ENCODE measurements at places on chromosomes 1 and 21. TPM values are rescaled to one million over a fixed set of nuclear protein-coding genes. Genes with fewer than 3 reads are reported as not detected.

TMEM52 gene
- total RNA-seq, result not detected

TMEM183A gene
- 41.7 TPM for total RNA-seq

WDR4 gene
- 18.5 TPM for total RNA-seq

TNFRSF9 gene
- total RNA-seq, result 1.2 TPM

OVAAL gene
- 0.96 TPM for total RNA-seq

CAMTA1 gene
- total RNA-seq, result 29.6 TPM

SELL gene
- 3.1 TPM for total RNA-seq

TMEM200B gene
- total RNA-seq, result 14.0 TPM

OR2L5 gene
- total RNA-seq, result 3.4 TPM

S100B gene
- not detected for total RNA-seq

ELAPOR1 gene
- total RNA-seq, result 1.9 TPM

DNA sequence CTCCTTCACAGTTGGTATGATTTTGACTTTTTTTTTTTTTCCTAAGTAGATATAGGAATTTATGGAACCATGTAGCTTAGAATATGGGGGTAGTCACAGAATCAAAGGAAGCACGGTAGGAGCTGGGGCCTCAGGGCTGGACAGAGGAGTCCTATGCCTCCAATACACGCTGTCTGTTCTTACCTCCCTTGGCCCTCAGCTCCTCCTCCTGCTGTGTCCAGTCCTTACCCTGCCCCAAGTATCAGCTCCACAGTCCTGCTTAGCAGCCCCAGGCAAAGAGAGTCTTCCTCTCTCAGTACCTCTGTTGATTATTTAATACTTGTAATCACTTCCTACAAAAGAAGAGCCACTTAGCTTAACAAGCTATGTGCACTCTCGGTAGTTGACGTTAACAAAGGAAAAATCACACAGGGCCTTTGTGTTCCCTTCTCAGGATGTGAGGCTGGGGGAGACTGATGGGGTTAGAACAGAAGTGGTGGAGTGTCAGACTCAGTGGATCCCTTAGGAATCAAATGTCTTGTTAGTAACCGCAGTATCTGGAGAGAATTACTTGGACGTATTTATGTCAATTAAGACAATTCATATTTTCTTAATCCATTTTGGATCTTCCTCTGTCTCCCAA, 292.3 kb downstream of the HHAT start:
- no peak for DNase-seq

GRCh38 chr1:157785248-157785647, 8.3 kb upstream of the FCRL2 start:
- peak; percentile 2 for DNase-seq

GRCh38 chr21:45827881-45828579, 153.5 kb upstream of the COL6A1 start:
- no peak for DNase-seq

GRCh38 chr1:206472024-206472423, 1.7 kb downstream of the IKBKE start:
- DNase-seq, result no peak

- peak; percentile 53 for DNase-seq
Measured at GRCh38 chr1:166884040-166884642, 8.1 kb upstream of the TADA1 start.

- no peak for DNase-seq
Measured at GRCh38 chr21:43926196-43926595, 61.2 kb downstream of the AGPAT3 start.

DNA sequence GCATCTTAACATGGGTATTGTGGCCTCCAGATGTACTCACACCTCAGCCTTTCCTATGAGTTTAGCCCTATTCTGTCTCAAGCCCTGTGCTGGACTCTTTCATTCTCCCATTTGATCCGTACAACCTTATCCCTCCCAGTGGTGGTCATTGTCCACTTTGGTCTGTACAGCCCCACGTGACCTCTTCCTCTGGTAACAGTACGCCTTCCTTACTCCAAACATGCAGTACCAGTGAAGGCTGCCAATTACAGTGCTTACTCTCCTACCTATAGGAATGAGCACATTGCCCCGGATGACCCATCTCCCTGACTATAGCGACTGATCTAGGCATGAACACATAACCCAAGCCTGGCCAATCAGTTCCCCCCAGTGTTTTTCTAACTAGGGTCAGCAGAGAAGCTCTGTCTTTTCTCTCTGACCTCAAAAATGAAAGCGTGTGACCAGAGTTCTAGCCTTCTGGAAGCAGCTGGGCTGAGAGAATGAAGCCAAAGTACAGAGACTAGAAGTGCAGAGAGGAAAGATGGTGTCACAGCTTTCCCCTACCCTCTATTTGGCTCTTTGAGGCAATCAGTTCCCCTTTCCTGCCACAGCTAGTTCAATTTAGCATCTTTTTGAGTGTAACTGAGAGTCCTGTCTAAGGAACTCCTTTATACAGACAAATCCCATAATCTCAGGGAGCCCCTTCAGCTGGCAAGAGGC, 9.9 kb upstream of the QSOX1 start:
- no peak for DNase-seq

- no peak for DNase-seq
Measured at GRCh38 chr1:205450448-205450847, 5.4 kb downstream of the BLACAT1 start.

DNA sequence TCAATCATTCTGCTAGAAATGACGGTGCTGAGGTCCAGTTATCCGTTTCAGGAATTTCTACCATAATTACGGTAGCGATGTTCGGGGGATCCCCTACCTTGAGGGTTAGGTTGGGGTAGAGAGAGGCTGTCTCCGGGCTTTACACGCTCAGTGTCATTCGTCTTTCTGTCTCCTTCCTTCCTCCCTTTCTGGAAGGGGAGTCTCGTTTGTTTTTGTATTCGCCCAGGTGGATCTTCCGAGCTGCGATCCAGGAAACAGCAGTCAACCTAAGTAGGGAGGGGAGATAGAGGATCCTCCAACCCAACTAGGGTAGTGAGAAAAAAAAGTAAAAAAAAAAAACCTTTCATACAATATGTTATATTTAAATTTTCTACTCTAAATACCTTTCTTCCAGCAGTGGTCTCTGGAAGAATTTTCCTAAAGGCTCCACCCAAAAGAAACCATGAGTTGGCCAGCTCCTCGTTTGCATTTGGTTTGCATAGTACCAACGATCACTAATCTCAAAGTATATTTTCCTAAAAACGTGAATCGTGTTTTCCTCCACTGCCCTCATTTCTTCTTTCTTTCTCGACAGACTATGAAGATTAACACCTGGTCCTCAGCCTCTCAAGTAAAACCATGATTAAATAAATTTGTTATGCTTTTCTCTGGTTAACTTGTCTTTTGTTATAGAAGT, 611 bp upstream of the PIK3C2B start:
- DNase-seq, result no peak

DNA sequence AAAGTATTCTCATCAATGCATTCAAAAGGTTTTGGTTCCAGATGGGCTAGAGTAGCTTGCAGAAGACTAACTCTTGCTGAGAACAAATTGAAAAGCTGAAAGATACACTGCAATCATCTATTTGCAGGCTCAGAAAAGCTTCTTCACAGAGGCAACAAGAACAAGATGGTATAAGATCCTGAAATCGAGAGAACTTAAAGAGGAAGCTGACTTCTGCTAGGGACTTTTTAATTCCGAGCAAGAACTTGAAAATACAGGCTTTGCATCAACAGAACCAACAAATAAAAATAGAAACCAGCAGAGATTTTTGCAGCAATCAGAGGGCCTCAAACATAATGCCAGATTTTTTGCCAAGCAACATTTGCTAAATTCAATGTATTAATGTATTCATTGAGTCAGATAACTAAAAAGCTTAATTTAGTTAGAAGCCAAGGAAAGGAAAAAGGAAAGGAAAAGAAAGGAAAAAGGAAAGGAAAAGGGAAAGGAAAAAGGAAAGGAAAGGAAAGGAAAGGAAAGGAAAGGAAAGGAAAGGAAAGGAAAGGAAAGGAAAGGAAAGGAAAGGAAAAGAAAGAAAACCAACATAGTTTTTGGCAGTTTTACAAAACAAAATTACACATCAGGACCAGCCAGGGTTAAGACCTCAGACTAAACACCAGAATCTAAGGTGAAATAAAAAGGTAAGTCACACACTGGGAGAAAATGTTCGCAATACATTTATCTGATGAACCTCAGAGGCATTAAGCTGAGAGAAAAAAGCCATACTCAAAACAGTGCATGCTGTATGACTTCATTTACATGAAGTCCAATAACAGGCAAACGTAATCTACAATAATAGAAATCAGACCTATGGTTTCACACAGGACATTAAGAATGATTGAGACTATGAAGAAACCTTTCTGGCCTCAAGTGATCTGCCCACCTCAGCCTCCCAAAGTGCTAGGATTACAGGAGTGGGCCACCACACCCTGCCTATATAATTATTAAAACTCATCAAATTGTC, 42.6 kb downstream of the FAF1 start:
- DNase-seq, result no peak

GRCh38 chr1:98222706-98223105, 301.9 kb upstream of the DPYD start:
- no peak for DNase-seq

DNA sequence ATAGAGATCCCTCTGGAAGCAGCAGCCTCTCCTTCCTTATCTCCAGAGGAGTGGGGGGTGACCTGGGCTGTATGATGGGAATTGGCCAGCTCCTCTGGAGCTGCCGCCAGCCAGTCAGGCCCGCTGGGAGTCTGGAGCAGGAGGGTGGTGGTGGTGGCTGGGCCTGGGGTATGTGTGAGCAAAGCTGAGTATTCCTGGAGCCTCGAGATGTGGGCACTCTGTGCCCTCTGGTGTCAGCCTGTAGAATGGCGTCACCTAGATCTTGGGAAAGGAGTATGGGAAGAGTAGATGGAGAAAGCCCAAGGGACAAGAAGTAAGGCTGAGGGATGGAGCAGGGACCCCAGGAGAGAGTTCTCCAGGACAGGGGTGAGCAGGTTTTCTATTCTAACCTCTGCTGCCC, 16.0 kb downstream of the VANGL2 start:
- DNase-seq, result peak; percentile 25

DNA sequence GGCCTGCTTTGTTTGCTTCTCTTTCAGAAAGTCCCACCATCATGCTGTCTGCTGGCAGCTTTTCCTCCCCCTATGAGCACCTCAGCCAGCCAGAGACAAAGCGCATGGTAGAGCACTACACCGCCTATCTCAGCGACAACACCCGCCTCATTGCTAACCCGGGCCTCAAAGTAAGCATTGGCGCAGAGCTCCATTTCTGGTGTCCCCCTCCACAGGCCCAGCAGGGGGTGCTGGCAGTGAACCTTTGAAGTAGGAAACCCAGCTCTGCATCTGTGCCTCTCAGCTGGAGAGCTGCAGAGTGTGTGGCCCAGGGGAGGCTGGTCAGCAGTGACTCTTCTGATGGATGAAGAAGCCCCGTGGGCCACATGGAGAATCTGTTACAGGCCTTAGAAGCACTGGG, 81.2 kb upstream of the RAVER2 start:
- no peak for DNase-seq

DNA sequence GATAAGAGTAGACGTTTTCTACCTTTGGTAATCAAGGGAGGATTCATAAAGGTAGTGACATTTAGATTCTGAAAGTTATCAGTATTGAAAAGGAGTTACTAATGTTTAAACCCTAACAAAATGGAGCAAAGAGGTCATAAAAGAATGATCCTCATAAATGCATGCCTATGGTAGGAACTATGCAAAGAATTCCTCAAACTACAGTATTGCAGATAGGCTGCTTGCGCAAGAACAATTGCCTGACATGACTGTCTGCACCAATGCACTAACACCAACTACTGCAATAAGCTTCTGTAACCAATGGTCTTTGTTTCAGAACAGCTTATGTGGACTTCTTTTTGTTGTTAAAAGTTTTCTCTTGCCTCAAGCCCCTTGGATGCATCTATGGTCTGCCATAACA, 597.3 kb upstream of the ADGRL4 start:
- peak; percentile 27 for DNase-seq

GRCh38 chr21:36386031-36386642, 945 bp downstream of the CHAF1B start:
- no peak for DNase-seq

DNA sequence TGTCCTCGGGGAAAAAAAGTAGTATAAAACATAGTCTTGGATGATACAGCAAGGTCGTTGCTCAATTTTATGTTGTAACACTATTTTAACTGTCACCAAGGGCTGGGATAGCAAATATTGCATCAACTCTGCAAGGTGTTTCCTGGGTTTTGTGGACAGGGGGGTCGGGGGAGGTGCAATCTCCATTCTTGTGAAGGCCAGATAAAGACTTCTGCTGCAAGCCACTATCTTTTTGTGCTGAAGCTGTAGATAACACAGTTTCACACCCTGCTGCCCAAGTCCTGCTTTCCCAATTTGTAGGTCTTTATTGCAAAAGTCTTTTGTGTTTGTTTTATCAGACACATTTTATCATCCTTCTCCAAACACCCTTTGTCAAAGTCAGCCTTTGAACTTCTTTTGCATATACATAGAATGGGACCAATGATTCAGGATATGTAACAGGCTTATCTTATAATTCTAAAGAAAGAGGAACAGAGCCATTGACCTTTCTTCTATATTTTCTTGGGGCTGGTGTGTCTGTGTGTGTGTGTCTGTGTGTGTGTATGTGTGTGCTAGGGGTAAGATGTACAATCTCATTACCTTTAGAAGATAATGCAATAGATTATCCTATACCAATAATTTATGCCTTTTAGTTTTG, 140.6 kb downstream of the RUNX1 start:
- no peak for DNase-seq

DNA sequence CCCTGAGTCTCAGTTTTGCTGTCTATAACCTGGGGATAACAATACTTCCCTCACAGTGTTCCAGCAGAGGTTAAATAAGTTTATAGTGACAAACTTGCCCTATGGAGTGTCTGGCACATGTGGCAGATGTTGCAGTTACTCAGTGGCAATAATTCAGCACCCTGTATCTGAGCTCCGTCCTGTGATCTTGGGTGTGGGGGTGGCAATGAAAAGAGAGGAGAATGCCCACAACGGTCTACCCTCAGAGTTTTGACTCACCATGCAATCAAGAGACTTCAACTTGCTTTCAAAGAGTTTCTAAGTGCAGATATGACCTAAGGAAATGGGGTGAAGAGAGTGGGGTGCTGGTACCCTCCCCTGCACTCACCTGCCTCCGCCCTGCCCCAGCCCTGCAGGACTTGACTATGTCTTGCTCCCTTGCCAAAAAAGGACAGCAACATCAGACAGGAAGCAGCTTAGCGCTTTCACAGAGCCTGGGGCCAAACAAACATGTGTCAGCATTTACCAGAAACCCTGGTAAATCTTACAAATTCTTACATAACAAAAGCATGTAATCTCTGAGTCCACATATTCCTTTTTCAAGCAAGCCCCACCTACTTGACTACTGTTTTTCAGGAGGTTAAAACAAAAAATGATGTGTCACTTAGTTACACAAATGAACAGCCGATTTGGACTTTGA, 185.1 kb upstream of the CAMK1G start:
- DNase-seq, result peak; percentile 87

- peak; percentile 72 for DNase-seq
Measured at GRCh38 chr1:203944651-203945404, 83.4 kb downstream of the SNRPE start.

DNA sequence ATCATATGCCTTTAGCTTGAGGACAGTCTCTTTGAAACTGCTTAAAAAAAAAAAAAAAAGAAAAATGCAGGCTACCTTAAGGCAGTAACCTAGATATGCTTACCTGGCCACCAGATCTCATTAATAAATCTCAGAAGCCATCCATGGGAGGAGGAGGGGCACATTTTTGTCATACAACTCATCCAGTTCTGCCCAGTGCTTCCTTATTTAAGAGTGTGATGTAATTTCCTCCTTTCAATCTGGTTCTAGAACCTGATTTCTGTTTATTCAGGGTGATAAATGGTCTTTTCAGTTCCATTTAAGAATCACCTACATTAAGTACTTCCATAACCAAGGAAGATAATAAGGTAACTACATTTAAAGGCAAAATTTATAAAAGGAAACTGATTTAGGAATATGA, 6.1 kb downstream of the ERRFI1 start:
- peak; percentile 69 for DNase-seq

- DNase-seq, result no peak
Measured at GRCh38 chr1:234643850-234644134, 33.8 kb upstream of the IRF2BP2 start.

- peak; percentile 79 for DNase-seq
Measured at GRCh38 chr1:201500670-201501120, 6.2 kb downstream of the CSRP1 start.
